Stimulated activated CD8-positive, alpha-beta memory T cell treated with anti-CD3 and anti-CD28 coated beads, Interleukin-4, amount 100 ng/mL, for 4 hours (primary cell): ENCODE measurements at places on chromosomes 12 and 14.
A peak's percentile ranks its signal among the peaks of the same experiment; 100 is the strongest.

DNA sequence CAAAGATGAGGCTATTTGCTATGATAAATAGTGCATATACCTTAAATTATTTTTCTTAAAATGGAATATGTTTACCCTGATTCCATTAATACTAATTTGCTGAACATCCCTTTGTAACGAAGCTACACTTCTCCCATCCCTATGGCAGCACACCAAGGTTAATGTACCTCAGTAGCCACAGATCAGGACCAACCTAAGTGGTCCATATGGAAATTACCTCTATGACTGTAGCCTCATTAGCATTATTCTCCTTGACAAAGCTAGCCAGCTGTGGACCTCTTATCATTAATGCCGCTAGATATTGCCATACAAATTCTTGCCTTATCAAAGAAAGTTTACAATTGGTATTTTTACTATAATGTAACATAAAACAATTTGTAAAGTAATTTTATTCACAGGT is 76.9 kb upstream of the GARIN2 start:
- no peak for DNase-seq

- no peak for DNase-seq
Measured at GRCh38 chr14:75876530-75876929, 105.3 kb downstream of the TGFB3 start.

DNA sequence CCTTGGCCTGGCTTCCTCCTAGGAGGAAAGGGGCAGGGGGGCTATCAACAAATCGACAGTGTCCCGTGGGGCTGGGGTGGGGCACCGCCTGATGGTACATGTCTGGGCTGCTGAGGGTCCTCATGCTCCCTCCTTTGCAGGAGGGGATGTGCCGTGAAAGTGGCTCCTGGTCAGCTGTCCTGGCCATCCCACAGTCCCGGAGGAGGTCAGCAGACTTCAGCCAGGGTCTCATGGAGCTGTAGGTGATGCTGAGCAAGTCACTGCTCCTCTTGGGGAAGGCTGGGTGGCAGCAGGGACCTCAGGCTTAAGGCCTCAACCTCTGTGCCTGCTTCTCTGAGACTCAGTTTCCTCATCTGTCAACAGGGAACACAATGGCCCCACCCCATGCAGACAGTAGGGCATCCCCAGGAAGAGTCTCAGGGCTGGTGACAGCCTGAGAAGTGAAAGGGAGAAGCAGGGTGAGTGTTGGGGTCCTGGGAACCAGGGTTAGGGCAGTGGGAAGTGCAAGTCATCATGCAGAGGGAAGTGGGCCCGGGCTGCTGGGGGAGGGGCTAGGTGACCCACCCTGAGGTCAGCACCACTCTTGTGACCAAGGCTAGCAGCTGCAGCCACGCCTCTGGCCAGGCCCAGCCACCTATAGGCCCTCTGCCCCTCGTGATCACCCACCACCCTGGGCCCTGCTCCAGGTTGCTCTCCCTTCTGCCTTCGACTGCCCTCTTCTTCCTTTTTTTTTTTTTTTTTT is 4.4 kb upstream of the TNFAIP2 start:
- DNase-seq: no peak

DNA sequence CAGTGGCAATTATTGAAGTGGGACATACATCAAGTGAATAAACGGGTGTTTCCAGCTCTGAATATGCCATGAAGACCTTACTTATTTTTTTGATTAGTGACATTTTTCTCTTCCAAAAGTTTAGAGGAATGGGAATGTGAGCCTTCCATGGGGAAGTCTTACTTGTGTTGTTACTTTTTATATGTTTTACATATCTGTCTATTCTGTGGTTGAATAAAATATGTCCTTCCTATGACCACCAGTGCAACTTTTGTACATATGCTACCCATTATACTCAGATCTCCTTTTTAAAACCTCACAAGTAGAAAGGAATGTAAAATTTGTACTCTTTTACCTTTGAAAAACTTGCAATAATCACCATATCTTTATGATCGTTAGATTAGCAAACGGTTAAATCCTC is 132.7 kb downstream of the MSRB3 start:
- DNase-seq: no peak

DNA sequence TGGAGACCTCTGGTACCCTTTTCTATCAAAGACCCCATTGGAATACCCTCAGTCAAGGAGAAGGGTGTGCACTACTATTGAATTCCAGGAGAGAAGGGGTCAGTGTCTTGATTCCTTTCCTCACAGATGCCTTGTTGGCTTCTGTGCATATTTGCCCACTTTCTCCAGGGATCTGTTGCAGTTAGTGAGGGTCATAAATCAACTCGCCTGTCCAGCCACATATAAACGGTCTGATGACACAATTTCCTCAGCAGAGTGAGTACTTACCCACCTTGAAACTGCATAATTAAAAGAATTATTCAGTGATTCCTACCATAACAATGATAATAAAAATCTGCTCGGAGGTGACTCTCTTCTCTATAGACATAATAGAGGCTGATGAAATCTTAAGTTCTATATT is 13.9 kb upstream of the DCD start:
- no peak for DNase-seq

GRCh38 chr14:54369343-54369742 is 27.5 kb upstream of the CDKN3 start:
- no peak for DNase-seq

DNA sequence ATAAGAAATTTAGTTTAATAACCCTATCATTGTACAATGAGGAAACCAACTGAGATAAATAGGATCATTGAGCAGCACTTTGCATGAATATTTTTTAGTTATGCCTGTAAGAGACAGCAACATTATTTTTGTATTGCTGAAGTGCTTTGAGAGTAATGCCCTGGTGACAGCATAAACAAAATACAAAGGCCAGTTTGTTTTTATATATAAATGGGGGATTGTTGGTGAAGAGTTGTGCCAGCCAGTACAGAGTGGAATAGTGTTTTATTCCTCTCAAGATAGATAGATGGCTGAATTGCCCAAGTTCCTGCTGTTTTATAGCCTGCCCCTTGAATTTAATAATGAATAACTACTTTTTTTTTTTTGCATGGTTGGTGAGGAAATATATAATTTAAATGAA is 101.8 kb downstream of the CNTN1 start:
- no peak for DNase-seq

DNA sequence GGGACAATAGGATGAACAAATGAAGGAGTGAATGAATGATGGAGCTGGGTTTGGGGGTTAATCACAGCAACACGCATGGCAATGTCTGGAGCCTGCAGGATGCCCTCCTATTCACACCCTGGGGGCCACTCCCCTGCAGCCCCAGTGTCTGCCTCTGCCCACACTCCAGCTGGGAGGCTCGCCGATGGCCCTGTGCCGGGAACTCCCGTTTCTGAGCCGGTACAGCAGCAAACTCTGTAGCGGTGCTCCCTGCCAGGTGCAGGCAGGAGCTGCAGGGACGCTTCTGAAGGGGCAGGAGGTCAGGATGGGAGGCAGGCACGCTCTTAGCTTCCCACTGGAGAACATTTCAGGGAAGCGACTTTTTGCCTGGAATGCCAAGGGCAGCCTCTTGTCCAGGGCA is 55.4 kb upstream of the NCOR2 start:
- no peak for DNase-seq

DNA sequence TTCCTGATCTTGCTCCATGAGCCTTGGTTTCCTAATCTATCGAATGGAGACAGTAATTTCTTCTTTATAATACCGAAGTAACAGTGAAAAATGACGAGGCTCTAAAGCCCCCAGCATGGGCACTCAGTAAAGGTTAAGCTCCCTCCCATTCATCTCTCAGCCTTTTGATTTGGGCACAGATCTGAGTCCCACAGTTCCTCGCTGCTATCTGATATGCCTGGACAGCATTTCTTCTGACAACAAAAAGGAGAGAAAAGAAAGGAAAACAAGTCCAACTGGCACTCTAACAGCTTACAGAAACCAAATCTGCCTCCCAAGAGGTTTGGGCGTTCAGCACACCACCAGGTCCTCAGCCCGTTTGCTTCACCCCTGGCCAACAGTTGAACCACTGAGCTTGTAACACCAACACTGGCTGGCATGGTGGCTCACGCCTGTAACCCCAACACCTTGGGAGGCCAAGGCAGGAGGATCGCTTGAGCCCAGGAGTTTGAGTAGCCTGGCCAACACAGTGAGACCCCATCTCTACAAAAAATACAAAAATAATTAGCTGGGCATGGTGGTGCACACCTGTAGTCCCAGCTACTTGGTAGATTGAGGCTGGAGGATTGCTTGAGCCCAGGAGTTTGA is 19.5 kb downstream of the CCDC88C start:
- no peak for DNase-seq

- DNase-seq: no peak
Measured at GRCh38 chr14:77088219-77088618, 9.8 kb upstream of the CIPC start.

DNA sequence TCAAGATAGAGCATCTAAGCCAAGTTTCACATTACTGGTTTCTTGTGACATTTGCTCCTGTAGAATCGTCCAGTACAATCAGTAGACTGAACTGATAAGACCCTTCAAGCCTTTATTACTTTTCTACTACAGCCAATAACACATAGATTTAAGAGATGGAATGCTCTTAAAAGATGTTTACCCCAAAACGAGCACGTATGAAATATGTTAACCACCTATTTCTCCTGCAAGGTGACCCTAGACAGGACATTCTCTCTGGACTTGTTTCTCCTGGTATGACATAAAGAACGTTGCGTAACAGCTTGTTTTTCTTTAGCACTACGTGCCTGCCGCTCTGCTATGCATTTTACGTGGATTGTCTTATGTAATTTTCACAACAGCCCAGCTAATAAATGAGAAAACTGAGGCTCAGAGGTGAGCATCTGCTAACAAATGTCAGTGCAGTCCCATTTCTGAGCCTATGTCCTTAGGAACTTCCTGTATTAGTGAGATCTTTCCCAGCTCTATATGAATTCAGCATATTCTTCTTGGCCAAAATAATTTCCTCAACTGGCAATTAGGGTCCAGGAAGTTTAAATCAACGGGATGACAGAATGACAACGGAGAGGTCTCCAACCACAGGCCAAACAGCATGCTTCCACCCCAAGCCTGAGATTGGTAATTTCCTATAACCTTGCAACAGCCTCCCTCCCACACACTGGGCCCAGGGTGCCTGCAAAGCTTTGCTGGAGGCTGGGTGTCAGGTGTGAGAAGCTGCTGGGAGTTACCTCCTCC is 3.7 kb downstream of the NFKBIA start:
- DNase-seq: peak; percentile 26

DNA sequence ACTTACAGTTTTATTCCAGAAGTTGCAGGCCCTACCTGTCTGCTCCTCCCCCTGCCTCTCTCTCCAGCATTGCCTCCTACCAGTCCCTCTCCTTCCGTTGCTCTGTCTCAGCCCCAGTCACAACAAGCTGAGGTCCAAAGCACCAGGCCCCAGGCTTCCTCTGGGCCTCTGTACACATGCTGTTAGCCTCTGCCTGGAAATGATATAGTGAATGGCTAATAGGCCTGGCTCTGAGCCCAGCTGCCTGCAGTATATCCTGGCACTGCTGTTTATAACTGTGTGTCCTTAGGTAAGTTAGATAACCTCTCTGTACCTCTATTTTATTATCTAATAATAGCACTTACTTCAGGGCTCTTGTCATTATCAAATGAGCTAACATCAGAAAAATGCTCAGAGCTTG is 114.9 kb upstream of the PWP1 start:
- DNase-seq: no peak

- no peak for DNase-seq
Measured at GRCh38 chr12:88546226-88546625, 34.0 kb downstream of the KITLG start.

DNA sequence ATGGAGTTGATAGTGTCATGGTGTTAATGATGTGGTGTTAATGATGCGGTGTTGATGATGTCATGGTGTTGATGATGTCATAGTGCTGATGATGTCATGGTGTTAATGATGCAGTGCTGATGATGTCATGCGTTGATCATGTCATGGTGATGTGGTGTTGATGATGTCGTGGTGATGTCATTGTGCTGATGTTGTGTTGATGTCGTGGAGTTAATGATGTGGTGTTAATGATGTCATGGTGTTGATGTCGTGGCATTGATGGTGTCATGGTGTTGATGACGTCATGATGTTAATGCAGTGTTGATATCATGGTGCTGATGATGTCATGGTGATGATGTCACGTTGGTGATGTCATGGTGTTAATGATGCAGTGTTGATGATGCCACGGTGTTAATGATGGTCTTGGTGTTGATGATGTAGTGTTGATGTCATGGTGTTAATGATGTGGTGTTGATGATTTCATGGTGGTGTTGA is 49.1 kb upstream of the RIMBP2 start:
- DNase-seq: no peak

DNA sequence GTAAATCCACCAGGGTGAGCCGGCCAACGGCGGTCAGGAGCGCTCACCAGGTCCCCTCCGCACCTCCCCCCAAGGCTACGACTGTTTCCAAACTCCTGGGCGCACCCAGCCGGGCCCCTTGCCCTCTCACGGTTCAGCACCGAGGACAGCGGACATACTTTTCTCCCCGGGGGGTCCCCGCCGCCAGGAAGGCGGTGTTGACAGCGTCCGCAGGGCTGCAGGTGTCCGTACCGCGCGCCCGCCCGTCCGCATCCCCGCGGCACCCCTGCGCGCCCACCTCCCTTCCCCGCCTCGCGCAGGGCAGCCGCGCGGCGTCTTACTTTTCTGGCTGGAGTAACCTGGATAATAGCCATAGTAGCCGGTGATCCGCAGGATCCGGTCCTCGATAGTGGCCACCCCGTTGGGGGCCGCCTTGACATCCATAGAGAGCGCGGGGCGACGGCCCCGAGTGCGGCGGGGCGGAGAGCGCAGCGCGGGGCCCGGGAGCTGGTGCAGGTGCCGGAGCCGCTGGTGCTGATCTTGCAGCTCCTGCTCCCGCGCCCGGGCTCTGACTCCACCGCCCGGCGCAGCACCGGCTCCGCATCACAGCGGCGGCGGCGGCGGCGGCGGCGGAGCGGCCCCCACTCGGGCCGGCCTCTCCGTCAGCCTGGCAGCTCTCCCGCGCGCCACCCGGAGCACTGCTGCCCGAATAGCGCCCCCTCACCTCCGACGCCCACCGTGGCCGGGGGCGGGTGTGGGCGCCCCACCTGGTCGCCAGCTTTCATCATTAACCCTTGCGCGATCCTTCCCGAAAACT is at the start of gene SLC35F4:
Gene SLC35F4 (minus strand): TSS at position 690 of the 796 bp plus-strand sequence.
- no peak for DNase-seq

- DNase-seq: no peak
Measured at GRCh38 chr14:89242652-89243279, 174.3 kb downstream of the FOXN3 start.

DNA sequence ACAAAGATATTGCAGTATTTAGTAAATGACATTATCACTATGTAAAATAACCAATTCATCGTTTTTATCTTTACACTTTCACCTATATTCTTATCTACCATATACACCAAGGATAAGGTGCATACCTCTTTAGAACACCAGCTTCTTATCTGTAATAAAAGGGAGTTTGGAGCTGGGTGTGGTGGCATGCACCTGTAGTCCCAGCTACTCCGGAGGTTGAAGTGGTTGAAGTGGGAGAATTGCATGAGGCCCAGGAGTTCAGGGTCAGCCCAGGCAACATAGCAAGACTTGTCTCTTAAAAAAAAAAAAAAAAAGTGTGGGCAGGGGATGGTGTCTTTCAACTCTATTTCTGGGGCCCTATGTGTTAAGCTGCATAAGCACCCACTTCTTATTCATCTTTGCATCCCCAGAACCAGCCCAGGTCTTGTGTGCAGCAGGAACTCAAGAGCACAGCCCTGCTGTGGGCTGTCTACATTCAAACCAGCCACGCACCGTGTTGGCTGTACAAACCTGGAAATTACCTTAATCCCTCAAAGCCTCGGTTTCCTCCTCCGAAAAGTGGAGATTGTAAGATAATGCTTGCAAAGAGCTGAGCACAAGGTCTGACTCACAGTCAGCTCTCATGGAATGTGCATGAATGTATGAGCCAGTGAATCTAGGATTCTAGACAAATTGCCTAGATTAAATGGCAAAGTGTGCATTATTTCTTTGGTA is 256.6 kb upstream of the FOXN3 start:
- DNase-seq: no peak
